ENCODE measurements at places on chromosomes 13 and 19.

- DNase-seq: no peak
Observed at GRCh38 chr13:50125304-50125553, 110.0 kb downstream of the KCNRG start.

GRCh38 chr19:8552810-8553209, 24.4 kb downstream of the MYO1F start:
- peak; percentile 19 for DNase-seq

GRCh38 chr13:98436233-98436910, 140.5 kb downstream of the STK24 start:
- no peak for DNase-seq

- no peak for DNase-seq
Observed at GRCh38 chr13:23953860-23954512, 56.7 kb upstream of the C1QTNF9B start.

Data from activated CD4-positive, alpha-beta T cell treated with anti-CD3 and anti-CD28 coated beads, Interleukin-2, Interleukin-4, amounts not matched to agents 100 ng/mL and 50 ng/mL, durations not matched to agents 16 hours and 8 hours (primary cell).